ENCODE measurements at places on chromosomes 3 and 15. TPM values are rescaled to one million over a fixed set of nuclear protein-coding genes. Genes with fewer than 3 reads are reported as not detected.
A peak's percentile ranks its signal among the peaks of the same experiment; 100 is the strongest.

DNA sequence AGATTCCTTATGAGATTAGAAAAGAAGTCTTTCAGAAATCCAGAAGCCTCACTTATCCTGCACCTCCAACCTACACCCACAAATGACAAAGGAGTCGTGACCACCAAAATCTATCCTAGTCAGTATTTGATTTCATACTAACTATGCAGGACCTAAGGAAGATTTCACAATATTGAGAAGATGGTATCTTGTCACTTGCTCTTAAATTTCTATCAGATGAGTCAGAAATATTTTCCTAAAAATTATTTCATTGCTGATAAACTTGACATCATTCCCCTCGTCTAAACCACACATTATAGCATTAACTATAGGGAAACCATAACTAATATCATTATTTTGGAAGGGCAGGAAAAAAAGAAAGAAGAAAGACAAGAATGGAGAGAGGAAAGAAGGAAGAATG lies 138.0 kb upstream of the THBS1 start:
- H3K36me3 ChIP-seq, result no peaks in the 10 kb centered on the region
- no peak for DNase-seq

GRCh38 chr15:42547918-42548248 lies 710 bp downstream of the LRRC57 start:
- H3K27ac ChIP-seq, result peak overlapping the region; percentile 84
- peak overlapping the region; percentile 96 for H3K4me3 ChIP-seq
- no peaks in the 10 kb centered on the region for H3K27me3 ChIP-seq
- peaks cover 13% of the 10 kb centered on the region for H3K36me3 ChIP-seq
- peaks cover 5% of the 10 kb centered on the region for H3K4me1 ChIP-seq
- DNase-seq, result no peak

GRCh38 chr3:67495751-67496150 lies 158.7 kb downstream of the SUCLG2 start:
- no peaks in the 10 kb centered on the region for H3K4me1 ChIP-seq
- no peak for DNase-seq
- no peak overlapping the region for H3K27ac ChIP-seq
- H3K27me3 ChIP-seq, result no peaks in the 10 kb centered on the region

The SPPL2A gene
- 62.3 TPM for polyA plus RNA-seq

Data from small intestine (tissue), 16 donors.